CD4-positive, alpha-beta T cell treated with Interleukin-21 for 1 hour (primary cell): ENCODE measurements at places on chromosomes 7 and 10.
A peak's percentile ranks its signal among the peaks of the same experiment; 100 is the strongest.

- DNase-seq = no peak
Observed at GRCh38 chr7:158414486-158414961, 173.1 kb downstream of the PTPRN2 start.

GRCh38 chr10:95998255-95998784, 45.1 kb upstream of the CCNJ start:
- DNase-seq = no peak

- no peak for DNase-seq
Observed at GRCh38 chr10:5566614-5567013, 41.9 kb downstream of the CALML3 start.

GRCh38 chr7:157567666-157568065, 230.9 kb downstream of the DNAJB6 start:
- no peak for DNase-seq

GRCh38 chr7:79407351-79407750, 46.1 kb downstream of the MAGI2 start:
- no peak for DNase-seq

GRCh38 chr10:98852686-98853085, 383.0 kb downstream of the HPSE2 start:
- no peak for DNase-seq

DNA sequence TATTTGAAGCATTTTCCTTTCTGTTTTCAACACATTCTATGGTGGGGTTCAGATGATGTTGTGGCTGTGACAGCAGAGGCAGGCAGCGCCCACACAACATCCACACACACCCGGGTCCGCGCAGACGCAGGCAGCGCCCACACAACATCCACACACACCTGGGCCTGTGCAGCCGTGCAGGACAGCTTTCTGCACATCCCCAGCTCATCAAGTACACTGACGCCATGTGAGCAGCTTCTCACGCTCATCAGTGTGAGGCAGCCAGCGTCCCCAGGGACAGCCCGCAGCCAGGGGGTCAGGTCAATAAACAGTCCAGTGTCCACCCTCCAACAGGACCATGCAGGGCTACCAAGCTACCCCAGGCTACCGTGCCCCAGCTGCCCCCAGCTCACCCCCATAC, 272.8 kb upstream of the TCERG1L start:
- DNase-seq = no peak

- DNase-seq = peak; percentile 51
Observed at GRCh38 chr10:95290461-95291364, at the start of gene PDLIM1. Gene PDLIM1, minus strand, starts transcription at chr10:95291003. Its CDS starts 88 bp downstream, at chr10:95290915.

- DNase-seq = no peak
Observed at GRCh38 chr10:96233959-96234358, 37.4 kb downstream of the BLNK start.

DNA sequence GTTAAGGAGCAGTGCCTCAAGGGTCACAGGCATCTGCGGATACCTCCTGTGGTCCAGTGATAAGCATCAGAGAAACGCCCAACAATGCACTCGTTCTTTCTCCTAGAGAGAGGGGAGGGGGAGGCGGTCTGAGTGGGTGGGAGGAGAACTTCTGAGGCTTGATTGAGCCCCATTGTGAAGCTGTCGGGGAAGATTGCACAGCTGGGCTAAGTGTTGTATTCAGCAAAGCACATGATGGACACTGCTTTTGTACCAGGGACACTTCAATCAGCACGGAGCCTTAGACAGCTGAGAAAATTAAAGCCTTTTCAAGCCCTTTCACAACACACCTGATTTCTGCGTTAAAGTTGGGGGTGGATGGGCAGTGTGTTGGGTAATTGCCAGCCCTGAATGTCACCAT, 230.3 kb upstream of the GHITM start:
- no peak for DNase-seq

GRCh38 chr7:133822001-133822641, 305.0 kb upstream of the LRGUK start:
- DNase-seq = no peak

GRCh38 chr10:2837674-2838073, 229.7 kb upstream of the PFKP start:
- no peak for DNase-seq

DNA sequence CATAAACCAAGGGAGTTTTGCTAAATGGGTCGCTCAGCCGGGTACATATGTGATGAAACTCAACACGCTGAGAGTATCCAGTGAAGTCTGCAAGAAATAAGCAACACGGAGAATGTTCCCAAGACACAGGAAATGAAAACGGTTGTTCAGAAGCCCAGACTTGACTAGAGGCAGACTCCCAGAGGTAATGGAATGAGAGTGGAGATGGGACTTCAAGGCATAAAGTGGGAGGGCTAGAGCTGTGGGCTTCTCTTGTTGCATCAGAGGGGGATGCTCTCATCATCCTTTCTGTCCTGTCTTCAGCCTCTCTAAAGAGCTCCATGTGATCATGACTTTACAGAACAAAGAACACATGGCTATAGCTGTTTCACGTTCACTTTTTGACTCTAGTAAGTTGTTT, 88.3 kb downstream of the BAMBI start:
- DNase-seq = no peak

DNA sequence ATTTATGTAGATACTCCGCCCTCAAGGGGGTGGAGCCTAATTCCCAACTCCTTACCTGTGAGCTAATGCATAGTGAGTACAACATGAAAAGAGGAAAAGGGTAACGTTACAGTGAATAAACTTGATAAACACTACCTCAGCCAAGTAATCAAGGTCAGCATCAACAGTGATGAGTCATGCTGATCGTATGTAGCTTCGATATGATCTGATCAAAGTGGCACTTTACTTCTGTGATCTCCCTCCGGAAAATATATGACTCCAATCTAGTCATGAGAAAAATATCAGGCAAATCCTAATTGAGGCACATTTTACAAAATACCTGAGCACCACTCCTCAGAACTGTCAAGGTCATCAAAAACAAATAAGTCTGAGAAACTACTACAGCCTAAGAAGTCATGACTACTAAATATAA, 70.4 kb downstream of the VTI1A start:
- DNase-seq = no peak

DNA sequence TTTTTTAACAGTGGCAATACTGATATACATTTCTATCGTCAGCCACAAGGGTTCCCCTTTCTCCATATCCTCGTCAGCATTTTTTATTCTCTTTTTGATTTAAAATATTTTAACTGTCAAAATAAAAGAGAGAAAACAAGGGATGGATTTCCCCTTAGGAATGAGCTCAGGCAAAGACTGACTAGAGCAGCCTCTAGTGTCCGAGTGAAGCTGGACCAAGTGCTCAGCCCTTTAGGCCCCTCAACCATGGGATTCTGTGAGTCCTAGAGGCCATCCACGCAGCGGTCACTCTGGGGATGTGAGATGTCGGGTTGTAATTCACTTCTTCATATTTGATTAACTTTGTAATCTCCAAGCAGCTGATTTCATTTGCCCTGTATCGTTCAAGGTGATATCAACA, 137.4 kb upstream of the RNF32 start:
- DNase-seq = no peak

DNA sequence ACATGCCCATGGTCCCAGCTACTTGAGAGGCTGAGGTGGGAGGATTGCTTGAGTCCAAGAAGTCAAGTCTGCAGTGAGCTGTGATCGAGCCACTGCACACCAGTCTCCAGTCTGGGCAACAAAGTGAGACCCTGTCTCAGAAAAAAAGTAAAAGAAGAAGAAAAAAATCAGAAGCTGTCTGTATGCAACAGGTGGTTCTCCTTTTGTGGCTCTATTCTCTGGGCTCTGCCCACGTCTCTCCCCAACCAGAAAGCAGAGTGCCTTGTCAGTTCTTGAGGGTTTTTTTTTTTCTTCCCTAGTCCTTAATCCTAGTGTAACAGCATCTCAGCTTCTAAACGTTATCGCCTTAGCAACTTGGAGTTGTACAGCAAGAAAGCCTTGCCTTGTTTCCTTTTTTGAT, 89.5 kb downstream of the PRKCQ start:
- DNase-seq = no peak

DNA sequence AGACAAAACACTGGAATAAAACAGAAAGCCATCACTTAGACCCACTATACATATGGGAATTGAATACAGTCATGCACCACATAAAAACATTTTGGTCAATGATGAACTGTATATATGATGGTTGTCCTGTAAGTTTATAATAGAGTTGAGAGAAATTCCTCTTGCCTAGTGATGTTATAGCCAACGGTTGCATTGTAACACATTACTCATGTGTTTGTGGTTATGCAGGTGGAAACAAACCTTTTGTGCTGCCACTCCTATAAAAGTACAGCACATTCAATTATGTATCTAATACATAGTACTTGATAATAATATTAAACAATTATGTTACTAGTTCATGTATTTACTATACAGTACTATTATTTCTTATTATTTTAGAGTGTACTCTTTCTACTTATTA, 381.2 kb upstream of the MBL2 start:
- DNase-seq = no peak

GRCh38 chr10:58574058-58574457, 61.4 kb downstream of the BICC1 start:
- no peak for DNase-seq

DNA sequence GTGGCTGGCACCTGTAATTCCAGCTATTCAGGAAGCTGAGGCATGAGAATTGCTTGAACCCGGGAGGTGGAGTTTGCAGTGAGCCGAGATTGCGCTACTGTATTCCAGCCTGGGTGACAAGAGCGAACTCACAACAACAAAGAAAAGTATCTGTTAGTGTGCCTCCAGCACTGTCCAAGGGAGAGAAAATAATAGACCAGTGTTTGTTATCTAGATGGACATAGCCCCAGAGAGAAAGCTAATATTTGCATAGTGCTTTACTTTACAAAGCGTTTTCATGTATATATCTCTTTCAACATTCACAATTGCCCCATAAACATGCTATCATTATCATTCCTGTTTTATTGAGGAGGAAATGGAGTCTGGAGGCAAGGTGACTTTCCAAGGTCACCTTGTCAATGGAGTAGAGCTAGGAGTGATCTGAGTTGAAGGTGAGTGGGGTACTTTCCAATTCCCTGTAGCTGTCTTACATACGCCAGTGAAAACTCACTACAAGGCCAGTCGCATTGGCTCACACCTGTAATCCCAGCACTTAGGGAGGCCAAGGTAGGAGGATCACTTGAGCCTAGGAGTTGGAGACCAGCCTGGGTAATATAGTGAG, 49.7 kb upstream of the KIF5B start:
- DNase-seq = no peak

GRCh38 chr7:111990643-111991042, 215.6 kb downstream of the DOCK4 start:
- no peak for DNase-seq

DNA sequence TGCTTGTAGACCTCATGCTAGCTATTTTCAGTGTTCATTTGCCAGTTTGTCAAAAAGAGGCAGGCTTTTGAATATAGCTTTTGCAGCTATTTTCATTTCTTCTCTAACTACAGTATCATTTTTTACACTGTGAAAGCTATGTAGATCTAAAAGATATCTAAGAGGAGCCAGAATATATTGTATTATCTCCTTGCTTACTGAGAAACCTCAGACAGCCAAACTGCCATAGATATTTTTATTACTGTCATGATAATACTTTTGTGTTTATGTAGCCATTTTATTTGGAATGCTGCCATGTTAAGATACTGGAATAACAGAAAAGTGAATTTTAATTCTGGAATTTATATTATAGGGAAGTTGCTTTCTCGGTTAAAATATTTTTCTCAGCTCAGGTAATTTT, 37.2 kb downstream of the ANKIB1 start:
- DNase-seq = no peak

- DNase-seq = peak; percentile 4
Observed at GRCh38 chr7:128030654-128031611, at the start of gene LRRC4. Gene LRRC4, minus strand, starts transcription at chr7:128031437. Its CDS starts 797 bp downstream, at chr7:128030640.

- no peak for DNase-seq
Observed at GRCh38 chr10:94088926-94089381, 95.2 kb downstream of the PLCE1 start.

GRCh38 chr10:129690248-129691070, 223.4 kb downstream of the MGMT start:
- DNase-seq = no peak

DNA sequence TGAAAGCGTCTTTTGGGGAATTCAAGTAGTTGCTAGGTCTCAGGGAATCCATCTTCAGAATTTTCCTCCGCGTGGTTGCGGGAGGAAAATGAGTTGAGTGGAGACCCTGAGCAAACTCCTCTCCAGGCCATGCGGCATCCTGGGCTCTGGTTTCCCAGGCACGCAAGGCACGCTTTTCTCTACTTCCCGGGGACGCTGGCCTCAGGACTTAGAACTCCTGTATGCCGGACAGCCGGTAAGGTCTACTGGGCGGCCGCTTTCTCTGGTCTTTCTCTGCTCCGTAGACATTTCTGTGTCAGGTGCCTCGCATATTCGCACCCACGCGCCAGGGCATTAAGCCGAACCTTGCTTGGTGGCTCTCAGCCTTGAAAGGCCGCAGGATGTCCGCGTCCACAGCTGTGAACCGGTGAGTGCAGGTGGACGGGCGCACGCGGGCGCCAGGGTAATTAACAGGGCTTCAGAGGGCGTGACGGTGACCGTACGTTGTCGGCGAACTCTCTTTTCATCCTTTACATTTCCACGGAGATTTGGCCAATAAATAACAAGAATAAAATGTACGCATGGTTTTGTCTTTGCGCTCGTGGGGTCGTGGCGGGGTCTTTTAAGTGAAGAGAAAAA, 992 bp upstream of the RBM20 start:
- DNase-seq = no peak

DNA sequence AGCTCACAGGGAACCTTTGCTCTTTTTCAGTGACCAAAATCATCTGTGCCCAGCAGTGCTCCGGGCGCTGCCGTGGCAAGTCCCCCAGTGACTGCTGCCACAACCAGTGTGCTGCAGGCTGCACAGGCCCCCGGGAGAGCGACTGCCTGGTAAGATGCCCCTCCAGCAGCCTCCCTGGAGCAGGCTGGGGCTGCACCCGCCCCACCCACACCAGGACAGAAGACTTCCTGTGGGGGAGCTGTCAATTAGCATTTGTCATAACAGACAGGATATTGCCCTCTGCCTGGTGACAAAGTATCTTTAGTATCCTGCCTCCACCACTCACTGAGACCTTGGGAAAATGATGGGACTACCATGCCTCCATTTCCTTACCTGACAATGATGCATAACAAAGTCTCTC, 133.7 kb downstream of the EGFR start:
- no peak for DNase-seq

DNA sequence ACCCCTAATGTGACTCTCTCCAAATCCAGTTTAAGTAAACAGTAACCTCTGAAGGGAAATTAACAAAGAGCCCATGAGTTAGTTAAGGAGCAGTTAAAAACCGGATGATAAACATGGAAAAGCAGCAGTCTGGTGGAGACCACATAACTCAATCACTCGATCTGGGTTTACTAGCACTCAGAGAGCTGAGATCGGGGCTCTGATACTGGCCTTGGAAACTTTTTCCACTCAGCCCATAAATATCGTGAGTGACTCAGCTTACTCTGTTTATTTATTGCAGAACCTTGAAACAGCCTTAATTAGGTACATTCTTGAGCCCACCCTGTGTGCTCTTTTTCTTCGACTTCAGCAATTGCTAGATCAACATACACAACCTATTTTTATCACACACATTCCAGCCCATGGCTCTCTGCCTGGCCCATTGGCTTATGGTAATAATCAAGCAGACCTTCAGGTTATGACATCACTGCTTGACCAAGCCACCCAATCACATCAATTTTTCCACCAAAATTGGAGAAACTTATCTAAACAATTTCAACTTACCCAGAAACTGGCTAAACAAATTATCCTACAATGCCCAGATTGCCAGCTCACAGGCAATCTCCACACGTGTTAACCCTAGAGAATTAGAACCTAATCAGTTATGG, 82.2 kb upstream of the GPR22 start:
- DNase-seq = no peak
